ENCODE measurements at places on chromosomes 3 and 15.

DNA sequence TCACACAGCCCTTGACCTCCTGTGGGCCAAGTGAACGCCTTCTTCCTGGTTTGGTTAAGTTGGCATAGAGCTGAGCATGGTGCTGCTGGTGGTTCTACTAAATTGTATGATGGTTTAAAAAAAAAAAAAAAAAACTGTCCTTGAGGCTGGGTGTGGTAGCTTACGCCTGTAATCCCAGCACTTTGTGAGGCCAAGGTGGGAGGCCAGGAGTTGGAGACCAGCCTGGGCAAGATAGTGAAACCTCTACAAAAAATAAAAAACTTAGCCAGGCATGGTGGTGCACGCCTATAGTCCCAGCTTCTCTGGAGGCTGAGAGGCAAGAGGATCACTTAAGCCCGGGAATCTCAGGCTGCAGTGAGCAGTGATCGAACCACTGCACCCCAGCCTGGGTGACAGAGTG, 58.9 kb upstream of the FLNB start:
- no peak for DNase-seq
- no peaks in the 10 kb centered on the region for H3K27me3 ChIP-seq
- no peak overlapping the region for H3K27ac ChIP-seq
- no peaks in the 10 kb centered on the region for H3K36me3 ChIP-seq

DNA sequence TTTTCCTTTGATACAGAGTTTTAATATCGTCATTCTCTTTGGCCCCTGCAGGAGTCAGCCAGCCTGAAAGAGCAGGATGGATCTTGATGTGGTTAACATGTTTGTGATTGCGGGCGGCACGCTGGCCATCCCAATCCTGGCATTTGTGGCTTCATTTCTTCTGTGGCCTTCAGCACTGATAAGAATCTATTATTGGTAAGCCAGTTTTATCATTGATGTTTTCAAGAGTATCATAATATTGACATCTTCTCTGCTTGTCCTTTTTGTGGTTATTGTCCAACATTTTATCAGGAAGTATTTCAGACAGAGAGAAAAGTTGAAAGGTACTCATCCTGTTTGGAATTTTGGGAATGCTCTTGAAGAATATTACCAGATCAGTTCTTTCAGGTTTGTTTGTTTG, 18.9 kb downstream of the ABHD6 start:
- H3K4me1 ChIP-seq, result no peaks in the 10 kb centered on the region
- no peak overlapping the region for H3K4me3 ChIP-seq
- no peak overlapping the region for H3K27ac ChIP-seq
- H3K27me3 ChIP-seq, result no peaks in the 10 kb centered on the region
- no peaks in the 10 kb centered on the region for H3K36me3 ChIP-seq

DNA sequence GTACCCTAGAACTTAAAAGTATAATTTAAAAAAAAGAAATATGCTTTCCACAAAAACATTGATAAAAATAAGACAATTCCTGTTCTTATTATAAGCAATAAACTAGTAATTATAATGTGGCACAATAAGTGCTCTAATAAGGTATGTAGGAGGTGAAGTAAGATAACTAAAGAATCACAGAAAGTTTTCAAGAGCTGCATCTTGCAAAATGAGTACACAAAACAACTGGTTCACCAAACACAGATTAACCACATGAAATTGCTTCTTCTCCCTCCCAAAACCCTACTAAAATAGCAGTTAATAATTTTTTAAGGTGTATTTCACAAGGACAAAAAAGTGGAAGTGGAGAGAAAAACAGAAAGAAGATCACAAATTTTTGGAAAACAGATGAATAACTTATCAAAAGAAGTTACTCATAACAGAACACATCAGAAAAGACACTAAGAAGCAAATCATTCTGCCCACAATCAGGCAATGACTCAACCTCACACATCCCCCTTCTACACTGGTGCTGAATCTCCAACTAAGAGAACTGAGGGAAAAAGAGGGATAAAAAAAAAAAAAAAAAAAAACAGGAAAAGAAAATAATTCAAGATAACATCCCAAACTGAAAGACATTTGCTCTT, 64.2 kb downstream of the TBC1D5 start:
- H3K4me3 ChIP-seq, result no peak overlapping the region
- H3K36me3 ChIP-seq, result no peaks in the 10 kb centered on the region
- no peak for DNase-seq

DNA sequence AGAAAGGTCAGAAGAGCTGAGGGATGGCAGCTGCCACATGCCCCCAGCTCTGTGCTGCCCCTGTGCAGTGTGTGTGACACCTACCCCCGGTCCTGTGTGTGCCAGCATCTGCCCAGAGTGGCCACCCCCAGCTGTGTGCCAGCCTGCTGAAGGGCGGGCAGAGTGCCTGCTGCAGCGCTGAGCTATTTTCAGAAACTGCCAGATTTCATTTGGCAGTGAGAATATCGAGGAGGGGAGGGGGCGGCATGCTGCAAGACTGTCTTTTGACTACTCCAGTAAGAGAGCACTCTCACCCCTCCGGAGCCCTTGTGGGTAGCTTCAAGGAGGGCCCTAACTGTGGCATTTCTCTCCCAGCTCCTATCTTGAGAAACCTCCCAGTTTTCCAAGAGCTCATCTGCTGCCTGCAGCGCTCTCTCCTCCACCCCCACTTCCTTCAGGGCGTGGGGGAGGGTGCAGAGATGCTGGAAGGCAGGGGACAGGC, 25.2 kb upstream of the DOCK3 start:
- H3K4me3 ChIP-seq, result no peak overlapping the region
- H3K4me1 ChIP-seq, result no peaks in the 10 kb centered on the region
- DNase-seq, result no peak
- no peaks in the 10 kb centered on the region for H3K27me3 ChIP-seq
- H3K27ac ChIP-seq, result no peak overlapping the region

DNA sequence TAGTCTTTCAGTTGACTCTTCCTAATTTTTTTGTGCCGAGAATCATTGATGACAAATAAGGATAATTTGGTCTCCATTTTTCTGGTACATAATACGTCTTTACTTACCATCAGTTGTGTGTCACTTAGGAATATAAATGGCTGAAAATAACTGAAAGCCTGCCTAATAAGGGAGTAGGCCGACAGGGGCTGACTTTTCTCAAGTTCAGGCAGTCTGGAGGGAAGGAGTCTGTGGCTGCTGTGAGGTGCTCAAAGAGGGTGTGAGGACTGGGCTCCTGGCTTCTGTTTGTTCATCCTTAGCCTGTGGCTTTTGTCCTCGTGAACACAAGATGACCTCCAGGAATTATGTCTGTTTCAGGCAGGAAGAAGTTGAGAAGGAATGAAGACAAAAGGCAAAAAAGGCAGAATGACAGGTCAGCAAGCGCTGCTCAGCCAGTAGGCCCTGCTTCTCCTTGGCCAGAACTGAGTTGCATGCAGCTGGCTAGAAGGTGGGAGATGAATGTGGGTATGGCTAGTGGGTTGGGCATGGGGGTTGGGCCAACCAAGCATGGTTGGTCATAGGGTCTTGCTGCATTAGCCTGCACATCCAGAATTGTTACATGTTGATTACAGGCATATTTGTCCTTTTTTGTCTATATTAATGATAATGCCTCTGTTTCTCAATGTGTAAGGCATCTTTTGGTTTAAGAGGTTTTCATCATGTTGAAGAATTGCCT, 29.2 kb downstream of the IGF1R start:
- no peaks in the 10 kb centered on the region for H3K36me3 ChIP-seq
- DNase-seq, result no peak
- no peaks in the 10 kb centered on the region for H3K4me1 ChIP-seq
- no peak overlapping the region for H3K27ac ChIP-seq
- no peaks in the 10 kb centered on the region for H3K27me3 ChIP-seq

Measured in thymus (tissue), 14 donors.